Activated CD8-positive, alpha-beta memory T cell treated with anti-CD3 and anti-CD28 coated beads for 1 hour (primary cell): ENCODE measurements at places on chromosomes 2 and 18.

DNA sequence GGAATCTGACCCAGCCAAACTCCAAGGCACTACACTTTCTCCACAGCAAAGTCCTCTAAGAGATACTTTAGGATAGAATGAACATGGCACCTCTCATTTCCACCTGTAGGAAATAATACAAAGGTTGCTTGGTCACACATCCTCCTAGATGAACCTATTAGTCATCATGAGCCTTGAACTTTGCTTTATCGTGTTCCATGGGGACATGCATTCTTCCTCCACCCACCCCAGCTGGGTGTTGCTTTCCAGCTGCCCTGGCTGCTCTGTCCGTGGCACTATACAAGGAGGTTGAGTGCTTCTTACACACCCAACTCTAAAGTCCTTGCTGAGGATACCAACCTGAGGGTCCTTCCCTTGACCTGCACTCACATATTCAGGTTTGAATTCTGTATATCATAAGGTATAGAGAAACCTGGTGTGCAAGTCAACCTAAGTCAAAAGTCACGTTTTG, 52.7 kb downstream of the SPRED2 start:
- no peak for DNase-seq

DNA sequence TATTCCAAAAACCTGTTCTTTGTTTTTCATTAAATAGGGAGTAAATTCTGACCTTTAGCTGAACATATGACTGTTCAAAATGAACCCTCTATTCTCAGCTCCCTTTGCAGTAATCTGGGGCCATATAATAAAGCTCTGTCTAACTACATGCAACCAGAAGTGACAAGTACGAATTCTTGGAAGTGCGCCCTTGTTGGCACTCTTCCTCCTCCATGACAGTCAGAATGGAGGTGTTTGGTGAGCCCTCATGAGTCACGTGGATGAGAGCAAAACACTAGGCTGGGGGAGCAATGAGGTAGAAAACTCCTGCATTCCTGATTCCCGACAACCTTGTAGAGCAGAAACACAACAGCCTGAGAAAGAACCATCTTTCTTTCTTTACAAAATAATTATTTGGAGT, 552.9 kb downstream of the FBXO15 start:
- DNase-seq, result no peak

DNA sequence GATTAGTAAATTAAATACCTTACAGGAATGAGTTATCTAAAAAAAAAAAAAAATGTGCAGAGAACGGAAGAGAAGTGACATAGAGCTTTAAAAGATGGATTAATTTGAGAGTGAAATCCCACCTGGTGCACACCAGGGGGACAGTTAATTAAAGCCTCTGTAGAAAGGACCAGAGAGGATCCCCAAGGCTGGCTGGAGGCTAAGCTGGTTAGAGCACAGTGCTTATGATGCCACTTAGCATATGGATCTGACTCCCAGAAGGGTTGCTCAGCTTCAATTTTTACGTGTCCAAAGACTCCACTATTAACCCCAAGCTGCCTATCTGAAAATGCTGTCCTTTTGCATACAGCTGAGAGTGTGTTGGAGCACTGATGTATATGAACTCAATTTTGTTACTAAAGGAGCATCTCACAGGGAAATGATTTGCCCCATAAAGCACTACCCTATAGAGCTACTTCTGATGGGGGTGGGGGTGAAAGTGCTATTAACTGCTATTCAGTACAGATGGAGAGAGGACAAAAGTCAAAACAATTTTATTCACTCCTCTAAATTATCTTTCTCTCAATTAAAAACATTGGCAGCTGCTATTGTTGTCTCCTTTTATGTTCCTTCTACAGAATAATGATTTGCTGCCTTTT, 15.2 kb upstream of the SLC8A1 start:
- DNase-seq, result no peak

DNA sequence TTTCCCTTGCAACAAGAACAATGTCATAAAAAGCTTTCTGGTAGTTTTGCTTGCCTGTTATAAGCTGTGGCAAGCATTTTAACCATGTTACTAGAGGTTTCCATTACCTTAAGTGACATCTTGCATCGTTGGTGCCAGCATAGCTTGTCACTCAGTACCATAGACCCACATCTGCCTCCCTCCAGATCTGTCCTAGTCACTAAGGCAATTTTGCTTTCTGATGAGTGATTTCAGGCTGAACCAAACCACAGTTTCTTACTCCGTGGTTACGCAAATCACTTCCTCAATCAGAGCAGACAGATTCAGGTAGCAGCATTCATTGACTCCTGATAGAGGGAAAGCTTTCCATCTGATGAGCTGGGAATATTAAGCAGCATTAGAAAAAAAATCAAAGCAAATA, 1057.5 kb upstream of the FAM98A start:
- no peak for DNase-seq

GRCh38 chr2:201223089-201224073, 37.0 kb upstream of the CASP8 start:
- no peak for DNase-seq

- no peak for DNase-seq
Observed at GRCh38 chr2:225013425-225014365, 28.6 kb downstream of the DOCK10 start.

GRCh38 chr18:1952486-1952885, 618.8 kb downstream of the METTL4 start:
- DNase-seq, result no peak

GRCh38 chr2:181954538-181954883, 31.1 kb upstream of the PPP1R1C start:
- no peak for DNase-seq

DNA sequence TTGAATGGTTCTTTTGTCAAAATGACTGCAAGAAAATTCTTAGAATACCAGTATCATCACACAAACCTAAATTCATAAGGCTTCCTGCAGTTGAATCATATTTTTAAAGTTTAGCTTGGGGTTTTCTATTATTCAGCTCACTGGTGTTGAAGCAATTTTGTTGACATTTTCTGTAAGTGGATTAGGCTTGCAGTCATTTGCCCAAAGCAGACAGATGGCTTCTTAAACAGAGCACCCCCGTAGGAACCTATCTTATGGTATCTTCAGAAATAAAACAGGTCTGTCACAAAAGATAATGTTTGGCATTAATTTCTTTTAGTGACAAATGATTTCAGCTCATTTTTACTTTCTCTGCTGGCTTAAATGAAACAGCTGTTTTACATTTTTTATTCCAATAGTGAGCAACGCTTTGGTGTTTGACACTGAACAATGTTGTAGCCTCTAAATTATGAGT, 331.1 kb downstream of the PLCL1 start:
- no peak for DNase-seq

GRCh38 chr2:158498043-158498748, 41.4 kb downstream of the PKP4 start:
- no peak for DNase-seq

- no peak for DNase-seq
Observed at GRCh38 chr18:75408554-75409506, 18.7 kb downstream of the SMIM21 start.

DNA sequence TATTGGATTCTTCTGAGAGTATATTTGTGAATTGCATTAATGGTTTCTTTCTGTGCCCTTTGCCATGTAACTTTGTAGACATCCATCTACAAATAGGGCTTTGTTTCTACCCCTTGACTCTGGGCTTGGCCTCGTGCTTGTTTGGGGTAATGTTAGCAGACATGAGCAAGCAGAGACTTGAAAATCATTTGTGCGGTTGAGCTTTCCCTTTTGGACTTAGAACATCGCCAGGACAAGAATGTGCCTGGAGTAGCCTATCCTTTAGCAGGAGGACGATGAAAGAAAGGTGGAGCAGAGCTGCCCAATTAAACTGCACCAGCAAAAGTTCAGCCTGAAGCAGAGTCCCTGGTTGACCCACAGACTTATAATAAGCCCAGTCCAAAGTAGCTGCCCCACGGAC, 785.9 kb downstream of the EPHA4 start:
- no peak for DNase-seq

- DNase-seq, result no peak
Observed at GRCh38 chr18:32355896-32356295, 114.8 kb downstream of the GAREM1 start.

- DNase-seq, result no peak
Observed at GRCh38 chr2:37992601-37993000, 67.5 kb downstream of the RMDN2 start.

DNA sequence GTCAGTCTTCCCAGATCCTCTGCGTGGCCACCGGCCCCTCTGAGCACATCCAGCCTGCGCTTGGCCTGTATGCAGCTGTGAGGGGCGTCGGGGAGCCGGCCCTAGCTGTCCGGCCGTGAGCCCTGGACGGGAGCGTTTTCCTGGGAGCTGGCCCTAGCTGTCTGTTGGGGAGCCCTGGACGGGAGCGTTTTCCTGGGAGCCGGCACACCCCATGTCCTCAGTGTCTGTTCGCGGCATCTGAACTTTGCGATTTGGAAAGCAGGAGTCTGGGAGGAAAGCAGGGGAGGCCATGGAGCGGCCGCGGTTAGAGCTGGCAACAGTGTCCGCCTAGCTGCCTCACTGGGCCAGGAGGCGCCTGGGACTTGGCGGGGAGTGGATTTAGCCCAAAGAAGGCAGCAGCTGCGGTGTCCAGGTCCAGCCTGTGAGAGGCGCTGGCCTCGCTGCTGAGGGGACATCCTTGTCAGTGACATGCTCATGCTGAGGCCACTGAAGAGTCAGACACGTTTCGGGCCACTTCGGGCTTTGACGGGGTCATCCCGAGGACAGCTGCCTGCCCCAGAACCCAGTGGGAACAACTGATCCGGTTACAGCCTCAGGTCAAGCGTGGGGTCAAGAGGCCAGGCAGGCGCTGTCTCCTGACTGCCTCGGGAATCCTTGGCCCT, 75.8 kb downstream of the KCNG2 start:
- DNase-seq, result no peak

GRCh38 chr2:72414137-72414760, 266.6 kb upstream of the CYP26B1 start:
- no peak for DNase-seq

GRCh38 chr18:8659609-8660242, 45.6 kb upstream of the MTCL1 start:
- no peak for DNase-seq

DNA sequence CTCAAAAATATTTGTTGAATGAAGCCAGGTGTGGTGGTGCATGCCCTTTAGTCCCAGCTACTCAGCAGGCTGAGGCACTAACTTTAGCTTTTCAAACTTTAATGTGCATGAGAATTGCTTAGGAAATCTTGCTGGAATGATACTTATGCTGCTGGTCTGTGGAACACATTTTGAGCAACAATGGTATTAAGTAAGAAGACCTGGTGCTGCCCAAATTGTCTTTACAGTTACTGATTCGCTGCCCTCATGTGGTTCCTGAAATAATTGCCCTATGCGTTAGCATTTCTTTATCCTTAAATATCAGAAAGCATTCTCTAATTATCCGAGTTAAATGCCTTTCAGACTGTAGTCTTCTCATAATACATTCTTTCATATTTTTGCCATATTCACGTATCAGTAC, 76.0 kb upstream of the SESTD1 start:
- no peak for DNase-seq

DNA sequence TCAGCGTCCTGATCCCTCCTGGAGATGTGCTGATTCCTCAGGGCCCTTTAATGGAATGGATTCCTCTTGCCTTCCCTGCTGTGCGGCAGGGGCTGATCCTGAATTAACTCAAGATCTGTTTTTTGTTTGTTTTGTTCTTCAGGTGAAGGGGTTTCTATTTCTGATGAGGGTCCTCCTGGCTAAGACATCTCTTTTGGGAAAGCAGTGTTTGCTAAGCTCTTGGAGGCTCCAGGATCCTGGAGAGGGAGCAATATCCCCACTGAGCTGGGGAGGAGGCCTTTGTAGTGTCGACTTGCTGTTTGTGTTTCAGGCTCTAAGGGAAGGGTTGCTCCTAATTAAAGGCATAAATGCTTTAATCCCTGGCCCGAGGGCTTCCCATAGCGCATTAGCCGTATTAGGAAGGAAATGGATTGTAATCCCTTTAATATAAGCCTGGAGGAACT, 65.3 kb upstream of the FOXI3 start:
- DNase-seq, result no peak

DNA sequence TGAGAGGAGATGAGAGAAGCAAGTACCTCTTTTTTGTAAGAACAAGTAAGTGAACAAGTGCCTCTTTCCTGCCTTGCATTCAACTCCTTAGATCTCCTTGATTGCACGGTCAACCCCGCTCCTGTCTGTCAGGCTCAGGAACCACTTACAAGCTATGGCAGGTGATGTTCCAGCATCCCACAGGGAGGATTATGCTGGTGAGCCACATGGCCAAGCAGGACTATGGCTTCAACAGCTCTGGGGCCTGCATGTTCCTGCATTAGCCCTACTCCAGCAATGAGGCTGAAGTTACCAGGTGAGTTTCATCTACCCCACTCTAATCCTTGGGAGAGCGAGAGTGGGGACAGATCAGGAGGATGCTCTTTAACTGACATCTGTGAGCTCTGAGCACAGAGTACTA, 29.5 kb downstream of the TTC32 start:
- no peak for DNase-seq

DNA sequence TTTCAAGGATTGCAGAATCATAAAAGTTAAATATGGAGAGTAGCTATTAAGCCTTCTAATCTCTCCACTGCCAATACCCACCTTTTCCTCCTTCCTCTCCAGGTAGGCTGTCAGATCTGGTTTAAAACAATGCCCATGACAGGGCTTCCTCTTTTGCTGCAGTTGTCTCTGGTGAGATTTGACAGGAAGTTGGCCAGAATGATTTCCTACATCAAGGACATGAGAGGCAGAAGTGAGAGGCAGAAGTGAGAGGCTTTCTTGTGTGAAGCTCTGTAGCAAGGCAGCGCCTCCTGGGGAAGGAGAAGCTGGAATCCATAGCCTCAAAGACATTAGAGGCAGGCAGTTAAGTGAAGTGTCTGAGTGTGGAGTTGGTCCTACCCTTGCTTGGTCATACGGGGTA, 385.7 kb downstream of the HRH4 start:
- DNase-seq, result no peak

- DNase-seq, result no peak
Observed at GRCh38 chr2:2640818-2641217, 309.7 kb upstream of the MYT1L start.

DNA sequence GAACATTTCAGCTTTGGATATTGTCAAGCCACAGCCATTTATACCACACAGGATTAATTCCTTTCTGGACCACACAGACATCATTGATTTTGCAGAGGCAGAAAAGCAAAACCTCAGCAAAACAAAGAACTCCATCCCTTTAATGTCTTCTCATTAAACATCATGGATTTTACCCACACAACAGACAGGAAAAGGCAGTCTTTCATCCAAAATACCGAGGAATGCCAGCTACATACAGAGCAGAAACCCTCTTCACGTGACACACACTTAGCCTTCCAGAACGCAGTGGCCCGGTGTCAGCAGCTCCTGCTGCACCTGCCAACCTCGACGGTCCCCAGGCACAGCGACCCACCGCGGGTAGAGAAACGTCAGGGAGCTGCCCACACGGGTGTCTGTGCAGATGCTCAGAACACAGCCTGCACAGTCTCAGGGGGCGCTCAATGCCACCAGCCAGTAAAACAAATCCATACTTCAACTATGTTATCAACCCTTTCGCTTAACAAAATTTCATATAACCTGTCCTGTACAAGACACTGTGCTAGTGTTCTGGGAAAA, 304.5 kb downstream of the EIPR1 start:
- no peak for DNase-seq

DNA sequence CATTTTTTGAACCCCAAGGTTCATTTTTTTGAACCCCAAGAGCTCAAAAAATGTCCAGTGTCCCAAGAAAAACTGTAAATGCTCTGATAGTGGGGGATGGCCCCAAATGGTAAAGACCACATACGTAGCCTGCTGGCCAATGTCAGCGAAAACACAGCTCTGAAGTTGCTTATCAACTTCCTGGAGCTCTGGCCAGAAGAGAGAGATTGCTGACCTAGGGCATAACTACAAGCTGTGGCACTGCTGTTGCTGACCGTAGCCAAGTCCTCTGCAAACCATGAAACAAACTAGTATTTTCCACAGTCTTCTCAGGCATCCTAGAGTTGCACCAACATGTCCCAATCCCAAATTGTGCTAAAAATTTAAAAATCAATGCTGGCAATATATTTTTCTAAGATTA, 50.9 kb downstream of the REEP1 start:
- DNase-seq, result no peak
